Pulmonary artery endothelial cell (primary cell): ENCODE measurements at places on chromosomes 2 and 18. TPM values are rescaled to one million over a fixed set of nuclear protein-coding genes. Genes with fewer than 3 reads are reported as not detected.

GAREM2 gene
- total RNA-seq: 0.46 and 0.92 TPM in 2 replicates

IL1RN gene
- total RNA-seq: not detected in 2 replicates

MTIF2 gene
- 36.0 and 39.7 TPM in 2 replicates for total RNA-seq

DES gene
- not detected in 2 replicates for total RNA-seq

FIGN gene
- total RNA-seq: 0.99 and 1.4 TPM in 2 replicates

CTNNA2 gene
- total RNA-seq: not detected in 2 replicates

ITGA6 gene
- 177 and 293 TPM in 2 replicates for total RNA-seq

SCYGR6 gene
- total RNA-seq: not detected in 2 replicates

CAPN14 gene
- total RNA-seq: 0.07 TPM in 1 of 2 replicates, not detected in the other

ACVR1C gene
- total RNA-seq: 0.07 TPM in 2 replicates

SH3BP4 gene
- total RNA-seq: 47.7 and 56.5 TPM in 2 replicates

CXCR2 gene
- not detected in 2 replicates for total RNA-seq

PTPRN gene
- total RNA-seq: not detected in 2 replicates

SNX17 gene
- 142 and 184 TPM in 2 replicates for total RNA-seq

ARL6IP6 gene
- 21.7 and 31.0 TPM in 2 replicates for total RNA-seq

ANKRD30BL gene
- not detected in 2 replicates for total RNA-seq

RNU2-63P gene
- total RNA-seq: 66.2 TPM in 1 of 2 replicates, not detected in the other

ARHGEF4 gene
- total RNA-seq: 0.14 TPM in 1 of 2 replicates, not detected in the other

HOXD3 gene
- not detected in 2 replicates for total RNA-seq

COL3A1 gene
- 0.92 and 7.3 TPM in 2 replicates for total RNA-seq

HOXD8 gene
- total RNA-seq: not detected in 2 replicates

ST6GAL2 gene
- total RNA-seq: not detected in 2 replicates

SMAD4 gene
- 80.6 and 123 TPM in 2 replicates for total RNA-seq

RESP18 gene
- total RNA-seq: not detected in 2 replicates

TMEM200C gene
- total RNA-seq: not detected in 2 replicates
